Activated naive CD4-positive, alpha-beta T cell treated with anti-CD3 and anti-CD28 coated beads, Interleukin-2, amount 50 U/mL, for 16 hours (primary cell): ENCODE measurements at places on chromosomes 2 and 18.
A peak's percentile ranks its signal among the peaks of the same experiment; 100 is the strongest.

DNA sequence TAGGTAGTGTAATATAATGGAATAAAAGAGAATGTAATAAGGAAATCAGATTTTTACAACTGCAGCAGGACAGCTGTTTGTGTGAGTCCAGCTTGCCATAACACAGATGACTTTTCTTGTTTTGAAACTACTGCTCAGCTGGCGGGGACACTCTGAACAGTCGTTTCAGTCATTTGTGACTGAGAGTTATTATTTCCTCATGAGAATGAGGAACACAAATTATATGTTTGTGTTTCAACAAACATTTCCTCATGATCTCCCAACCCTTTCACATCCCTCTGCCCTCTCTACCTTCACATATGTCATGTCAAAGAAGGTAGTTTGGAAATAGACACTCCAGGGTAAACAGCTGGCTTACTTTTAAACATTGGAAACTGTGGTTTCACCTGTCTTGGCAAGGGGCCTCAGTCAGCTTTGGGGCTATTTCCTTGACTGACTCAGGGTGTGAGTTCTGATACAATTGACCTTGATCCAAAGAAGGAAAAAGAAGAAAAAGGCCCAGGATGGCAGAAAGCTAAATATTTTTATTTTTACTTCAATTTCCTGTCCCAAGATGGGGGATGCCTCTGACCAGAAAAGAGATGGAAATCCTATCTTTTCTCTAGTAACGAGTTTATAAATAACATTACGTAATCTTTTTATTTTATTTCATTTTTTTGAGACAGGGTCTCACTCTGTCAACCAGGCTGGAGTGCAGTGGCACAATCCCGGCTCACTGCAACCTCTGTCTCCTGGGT is 593 bp downstream of the SP140L start:
- no peak for DNase-seq

DNA sequence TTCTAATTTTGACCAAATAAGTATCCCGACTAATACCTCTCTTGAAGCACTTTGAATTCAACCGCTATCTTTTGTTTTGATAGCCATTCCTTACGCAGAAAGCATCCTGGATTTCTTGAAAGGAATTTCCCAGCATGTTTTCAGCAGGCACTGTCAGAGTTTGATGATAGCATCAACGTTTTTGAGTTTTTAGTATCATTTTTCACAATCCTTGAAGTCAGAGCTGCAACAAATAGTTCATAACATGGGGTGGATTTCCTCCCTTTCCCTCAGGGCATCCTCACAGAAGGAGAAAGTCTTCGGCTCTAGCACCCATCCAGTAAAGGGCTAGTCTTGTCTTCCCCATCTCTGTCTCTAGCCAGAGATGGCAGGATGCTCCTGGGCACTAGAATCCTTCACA is 46.2 kb downstream of the ANKRD44 start:
- no peak for DNase-seq

- no peak for DNase-seq
Measured at GRCh38 chr18:56645415-56646016, 5.6 kb upstream of the WDR7 start.

- no peak for DNase-seq
Measured at GRCh38 chr2:8234253-8234652, 447.6 kb upstream of the ID2 start.

DNA sequence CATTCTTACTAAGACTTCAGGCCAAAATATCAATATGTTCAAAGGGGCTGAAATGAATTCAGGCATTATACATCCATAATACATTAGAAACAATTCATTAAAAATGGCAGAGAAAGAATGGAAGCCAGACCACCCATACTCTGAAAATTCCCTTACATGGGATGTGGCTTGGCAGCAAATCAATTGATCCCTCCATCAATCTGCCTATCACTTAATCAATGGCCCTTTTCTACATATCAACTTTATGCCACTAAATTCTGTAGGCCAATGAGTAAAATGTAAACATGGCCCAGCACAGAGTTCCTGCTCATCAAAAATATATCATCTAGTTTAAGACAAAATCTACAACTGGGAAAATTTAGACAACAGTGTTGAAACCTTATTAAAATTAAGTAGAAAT is 41.8 kb upstream of the SLC14A2 start:
- no peak for DNase-seq

- peak; percentile 78 for DNase-seq
Measured at GRCh38 chr18:13823707-13824395, at the start of gene MC5R. Gene MC5R, plus strand, starts transcription at chr18:13824149. Its CDS starts 1,617 bp downstream, at chr18:13825766.

DNA sequence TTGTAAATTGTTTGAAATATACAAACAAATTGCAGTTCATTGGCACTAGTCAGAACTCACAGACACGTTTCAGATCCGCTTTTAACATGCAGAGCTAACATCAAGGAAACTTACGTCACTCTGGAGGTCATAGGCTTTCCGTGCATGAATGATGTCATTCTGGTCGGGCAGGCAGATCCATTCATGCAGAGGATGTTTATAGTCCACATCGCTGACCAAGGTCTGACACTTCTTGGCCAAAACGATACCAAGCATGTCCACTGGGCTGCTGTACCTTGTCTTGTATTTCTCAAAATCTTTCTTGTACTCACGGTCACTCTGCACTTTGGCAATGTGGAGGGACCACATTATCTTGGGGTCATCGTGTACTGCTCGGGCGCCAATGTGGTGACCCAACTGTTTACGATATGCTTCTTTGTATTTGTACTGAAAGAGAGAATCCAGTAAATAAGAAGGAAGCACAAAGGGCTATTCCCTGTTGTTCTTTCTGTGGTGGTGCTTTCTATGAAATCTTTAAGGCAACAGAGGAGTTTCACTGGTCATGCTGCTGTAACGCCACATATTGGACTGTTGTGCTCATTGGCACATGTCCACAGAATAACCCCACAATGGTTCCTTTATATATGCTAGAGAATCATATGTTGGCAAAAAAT is 114.8 kb downstream of the NEB start:
- no peak for DNase-seq

DNA sequence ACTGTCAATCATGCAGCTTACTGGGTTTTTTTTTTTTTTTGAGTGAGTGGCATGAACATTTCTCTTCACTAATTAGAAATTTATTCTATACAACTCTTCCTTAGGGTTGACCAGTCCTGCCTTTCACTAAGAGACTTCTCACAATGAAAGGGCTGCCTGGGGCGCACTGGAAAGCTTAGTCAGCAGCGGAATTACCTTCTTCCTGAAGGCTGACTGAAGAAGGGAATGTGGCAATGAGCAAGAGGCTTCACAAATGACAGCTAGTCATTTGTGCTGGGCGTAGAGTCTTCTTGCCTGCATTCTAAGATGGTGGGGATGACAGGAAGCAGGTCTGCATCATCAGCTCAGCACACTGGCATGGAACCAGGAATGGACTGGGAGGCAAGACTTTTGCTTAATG is 15.6 kb upstream of the SCN3A start:
- DNase-seq, result no peak

DNA sequence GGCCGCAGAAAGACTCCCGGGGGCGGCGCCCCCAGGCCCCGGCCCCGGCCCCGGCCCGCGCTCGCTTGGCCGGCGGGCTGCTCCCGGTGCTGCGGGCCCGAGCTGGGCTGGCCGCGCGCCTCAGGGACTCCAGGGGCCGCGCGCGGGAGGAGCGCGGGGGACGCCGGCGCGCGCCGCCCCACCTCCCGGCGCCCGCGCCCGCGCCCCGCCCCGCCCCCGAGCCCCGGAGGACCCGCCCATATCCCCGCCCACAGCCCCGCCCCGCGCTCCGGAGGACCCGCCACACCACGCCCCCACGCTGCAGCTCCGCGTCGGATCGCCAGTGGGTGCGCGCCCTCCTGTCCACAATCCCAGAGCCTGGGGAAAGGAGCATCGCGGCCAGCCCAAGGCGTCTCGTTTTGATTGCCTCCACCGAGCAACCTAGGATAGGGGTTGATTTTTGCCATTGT is at the start of gene PARD6G:
Gene PARD6G (minus strand): TSS at position 122 of the 449 bp plus-strand sequence. CDS start 166 bp downstream, outside the sequence.
- peak; percentile 35 for DNase-seq

- DNase-seq, result no peak
Measured at GRCh38 chr2:184004948-184005672, 593.2 kb upstream of the ZNF804A start.

GRCh38 chr2:85377083-85377482 is 22.5 kb downstream of the ELMOD3 start:
- no peak for DNase-seq

GRCh38 chr2:102053096-102053495 is 61.3 kb downstream of the IL1R2 start:
- no peak for DNase-seq

GRCh38 chr2:71250935-71251334 is 24.0 kb upstream of the PAIP2B start:
- no peak for DNase-seq

- DNase-seq, result no peak
Measured at GRCh38 chr18:34859496-34859895, 149.4 kb downstream of the DTNA start.
